Stomach (tissue), 19 donors: ENCODE measurements at places on chromosomes 12 and 14. TPM values are rescaled to one million over a fixed set of nuclear protein-coding genes. Genes with fewer than 3 reads are reported as not detected.

Gene KRT73
- total RNA-seq: not detected

DNA sequence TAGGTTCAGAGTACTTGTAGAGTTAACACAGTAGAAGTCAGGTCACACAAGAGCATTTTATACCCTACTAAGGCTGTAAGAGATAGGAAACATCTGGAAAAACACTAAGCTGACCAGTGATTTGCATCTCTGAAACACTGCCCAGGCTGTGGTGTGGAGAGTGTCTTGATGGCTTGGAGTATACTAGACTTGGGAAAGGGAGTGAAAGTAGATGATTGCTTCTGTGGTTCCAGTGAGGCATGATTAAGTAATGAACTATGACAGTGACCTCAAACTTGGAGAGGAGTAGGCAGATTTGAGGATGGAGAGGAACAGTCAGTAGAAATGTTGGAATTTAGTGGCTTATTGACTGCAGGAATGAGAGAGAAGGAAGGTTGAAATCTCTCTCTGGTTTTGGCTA, 201.2 kb downstream of the FLRT2 start:
- no peak for DNase-seq

- no peak for DNase-seq
Measured at GRCh38 chr14:87529081-87529480, 463.9 kb downstream of the GALC start.

- peak; percentile 11 for DNase-seq
Measured at GRCh38 chr12:117820216-117820907, 148.4 kb downstream of the KSR2 start.

GRCh38 chr12:120630104-120630892, 10.1 kb upstream of the CABP1 start:
- no peak for DNase-seq

- no peak for DNase-seq
Measured at GRCh38 chr14:66247662-66248193, 238.4 kb upstream of the CCDC196 start.

DNA sequence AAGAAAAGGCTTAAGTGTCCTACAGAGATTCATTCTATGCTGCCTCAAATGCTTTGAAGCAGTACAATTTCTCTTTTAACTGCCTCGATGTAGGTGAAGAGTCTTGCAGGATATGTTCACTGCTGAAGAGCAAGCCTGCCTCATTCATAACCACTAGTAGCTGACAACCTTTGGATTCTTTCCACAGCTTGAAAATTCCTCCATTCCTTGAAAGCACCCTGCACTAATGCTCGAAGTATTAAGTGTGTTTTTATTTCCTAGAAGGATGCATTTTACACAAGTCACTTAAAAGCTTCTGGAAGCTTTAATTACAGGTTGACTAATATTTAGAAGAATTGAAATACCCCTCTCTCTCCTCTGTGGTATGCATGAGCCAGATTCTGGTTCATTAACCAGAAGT, 429.4 kb downstream of the DIO2 start:
- DNase-seq: no peak
